ENCODE measurements at places on chromosomes 12 and 14.

DNA sequence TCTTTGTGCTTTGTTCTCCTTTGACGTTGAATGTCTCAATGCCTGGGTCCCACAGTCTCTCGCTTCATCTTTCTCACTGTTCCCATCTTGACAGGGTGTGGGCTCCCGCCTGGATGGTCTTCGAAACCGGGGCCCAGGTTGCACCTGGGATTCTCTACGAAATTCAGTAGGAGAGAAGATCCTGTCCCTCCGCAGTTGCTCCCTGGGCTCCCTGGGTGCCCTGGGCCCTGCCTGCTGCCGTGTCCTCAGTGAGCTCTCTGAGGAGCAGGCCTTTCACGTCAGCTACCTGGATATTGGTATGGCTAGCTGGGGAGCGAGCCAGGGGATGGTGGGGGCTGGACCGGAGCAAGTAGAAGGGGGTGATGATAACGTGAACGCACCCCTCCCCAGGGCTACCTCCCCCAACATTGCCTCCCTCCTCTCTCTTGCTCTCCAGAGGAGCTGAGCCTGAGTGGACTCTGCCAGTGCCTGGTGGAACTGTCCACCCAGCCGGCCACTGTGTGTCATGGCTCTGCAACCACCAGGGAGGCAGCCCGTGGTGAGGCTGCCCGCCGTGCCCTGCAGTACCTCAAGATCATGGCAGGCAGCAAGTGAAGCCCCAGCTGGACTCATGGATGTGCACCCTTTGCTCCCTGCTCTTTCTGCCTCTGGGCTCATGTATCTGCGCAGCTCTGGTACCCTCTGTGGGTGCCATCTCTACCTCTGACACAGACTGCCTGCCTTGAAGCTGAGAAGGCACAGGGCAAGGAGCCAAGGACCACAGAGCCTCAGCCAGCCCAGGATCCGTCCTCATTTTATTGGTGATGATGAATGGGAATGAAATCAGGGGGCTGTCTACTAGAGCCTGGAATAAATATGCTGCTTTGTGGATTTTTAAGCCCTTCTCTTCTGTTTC lies 1.5 kb downstream of the NPFF start:
- DNase-seq, result no peak

GRCh38 chr14:92973798-92974372 lies 50.9 kb downstream of the CHGA start:
- no peak for DNase-seq

GRCh38 chr12:94266796-94267536 lies 118.6 kb downstream of the PLXNC1 start:
- DNase-seq, result peak; percentile 88

DNA sequence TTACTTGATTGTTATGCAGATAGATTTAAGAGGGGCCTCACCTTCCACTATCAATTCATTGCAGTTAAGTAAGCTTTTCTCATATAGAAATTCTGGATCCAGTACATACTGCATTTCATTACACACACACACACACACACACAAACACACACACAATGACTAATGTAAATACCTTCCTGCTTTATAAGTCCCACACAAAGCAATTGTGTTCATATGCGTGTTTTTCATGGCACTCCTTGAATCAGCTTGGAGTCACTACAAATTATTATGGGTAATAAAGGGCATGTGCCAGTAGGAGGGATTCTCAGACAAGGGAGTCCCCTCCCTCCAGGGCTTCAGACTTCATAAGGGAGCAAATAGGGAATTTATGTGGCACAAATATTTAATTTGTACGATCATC lies 4.5 kb downstream of the MIPOL1 start:
- DNase-seq, result no peak

All from GM04504 (cell line).